ENCODE measurements at places on chromosomes 13 and 19.

GRCh38 chr13:48369988-48370387 is 42.9 kb downstream of the LPAR6 start:
- no peak for DNase-seq

GRCh38 chr13:31629085-31629780 is 110.1 kb upstream of the RXFP2 start:
- DNase-seq: peak; percentile 82

DNA sequence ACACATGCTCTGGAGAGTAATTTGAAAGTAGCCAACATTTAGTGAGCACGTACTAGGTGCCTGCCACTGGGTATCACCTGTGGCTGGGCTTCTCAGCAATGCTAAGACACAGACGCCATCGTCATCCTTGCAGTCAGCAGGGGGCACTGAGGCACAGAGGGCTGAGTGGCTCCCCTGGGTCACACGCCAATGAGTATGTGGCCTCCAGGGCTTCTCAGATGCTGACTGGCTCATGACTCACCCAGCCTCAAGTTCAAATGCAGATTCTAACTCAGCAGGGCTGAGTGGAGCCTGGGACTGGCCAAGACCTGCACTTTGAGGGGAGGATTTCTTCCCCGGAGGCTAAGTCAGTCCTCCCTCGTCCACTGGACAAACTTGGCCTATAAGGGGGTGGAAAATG is 115.1 kb upstream of the CACNA1A start:
- no peak for DNase-seq

DNA sequence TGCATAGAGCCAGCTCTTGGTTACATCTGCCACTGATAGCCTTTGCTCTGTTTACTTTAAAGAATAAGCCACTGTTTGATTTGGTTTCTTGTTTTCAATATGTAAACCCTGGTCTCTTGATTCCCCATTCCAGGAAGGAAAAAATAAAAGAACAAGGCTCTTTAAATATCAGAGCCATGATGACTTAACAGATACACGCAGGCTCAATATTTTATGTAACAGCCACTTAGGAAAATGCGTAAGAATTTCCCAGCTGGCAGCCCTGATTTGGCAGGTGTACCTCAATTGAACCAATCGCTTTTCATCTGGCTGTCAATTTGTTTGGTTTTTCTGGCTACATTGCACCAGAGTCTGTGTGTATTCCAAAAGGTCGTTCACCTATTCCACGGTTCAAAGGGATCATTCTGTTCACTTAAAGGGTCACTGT is 65.6 kb downstream of the IRS2 start:
- DNase-seq: no peak

DNA sequence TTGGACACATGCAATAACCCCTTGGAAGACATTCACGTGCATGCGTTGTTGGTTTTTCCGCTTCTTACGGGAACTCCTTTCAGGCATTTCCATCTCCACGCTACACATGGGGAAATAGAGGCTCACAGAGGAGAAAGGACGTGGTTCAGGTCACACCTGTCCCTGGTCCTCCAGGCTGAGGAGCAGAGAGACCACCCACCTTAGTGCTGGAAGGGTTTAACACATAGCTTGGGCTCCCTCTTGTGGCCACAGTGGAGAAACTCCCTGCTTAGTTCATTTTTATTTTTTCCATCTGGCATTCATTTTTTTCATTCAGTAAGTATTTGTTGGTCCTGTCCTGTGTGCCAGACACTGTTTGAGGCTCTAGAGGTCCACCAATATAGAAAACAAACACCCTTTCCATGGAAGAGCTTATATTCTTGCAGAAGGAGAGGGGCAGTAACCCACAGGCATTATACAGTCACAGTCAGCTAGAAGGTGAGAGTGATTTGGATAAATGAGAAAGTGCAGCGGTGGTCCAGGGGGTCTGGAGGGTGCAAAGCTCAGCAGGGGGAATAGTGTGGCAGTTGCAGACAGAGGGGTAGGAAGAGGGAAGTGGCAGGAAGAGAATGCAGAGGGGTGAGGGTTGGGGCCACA is 24.2 kb upstream of the TTYH1 start:
- DNase-seq: peak; percentile 67

- DNase-seq: no peak
Observed at GRCh38 chr13:93477238-93477637, 250.6 kb downstream of the GPC6 start.

DNA sequence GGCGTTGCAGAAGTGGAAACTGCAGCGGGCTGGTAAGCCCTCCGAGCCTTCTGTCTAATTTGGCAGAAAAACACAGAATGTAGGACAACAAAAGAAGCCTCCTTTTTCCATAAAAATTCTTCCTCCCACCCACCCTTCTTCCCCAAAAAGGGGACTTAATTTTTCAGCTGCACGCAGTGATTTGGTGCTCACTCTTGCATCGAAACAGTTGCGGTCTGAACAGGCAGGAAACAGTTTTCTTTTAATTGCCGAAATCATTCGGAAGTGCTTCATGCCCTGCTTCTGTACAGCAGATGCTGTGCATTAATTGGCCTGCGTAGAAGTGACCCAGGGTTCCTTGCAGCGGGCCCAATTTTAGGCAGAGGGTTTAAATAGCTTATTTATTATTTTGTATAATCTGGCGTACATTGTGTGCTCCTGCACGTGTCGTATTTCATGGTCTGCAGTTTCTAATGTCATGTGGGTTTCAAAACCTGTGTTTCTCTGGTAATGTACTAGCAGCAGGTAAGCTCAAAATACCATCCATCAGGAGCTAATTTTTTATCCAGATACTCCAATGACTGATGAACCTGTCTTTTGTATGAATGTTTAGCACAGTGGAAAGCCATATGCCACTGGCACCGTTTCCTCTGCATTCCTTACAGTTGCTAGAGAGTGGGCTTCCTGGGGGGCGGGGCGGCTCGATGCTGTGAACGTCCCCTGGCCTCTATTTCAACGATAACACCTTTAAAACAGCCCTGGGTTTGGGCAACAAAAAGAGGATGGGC is 66.6 kb downstream of the GGACT start:
- peak; percentile 21 for DNase-seq

- DNase-seq: no peak
Observed at GRCh38 chr13:33078263-33078662, 62.0 kb downstream of the KL start.

DNA sequence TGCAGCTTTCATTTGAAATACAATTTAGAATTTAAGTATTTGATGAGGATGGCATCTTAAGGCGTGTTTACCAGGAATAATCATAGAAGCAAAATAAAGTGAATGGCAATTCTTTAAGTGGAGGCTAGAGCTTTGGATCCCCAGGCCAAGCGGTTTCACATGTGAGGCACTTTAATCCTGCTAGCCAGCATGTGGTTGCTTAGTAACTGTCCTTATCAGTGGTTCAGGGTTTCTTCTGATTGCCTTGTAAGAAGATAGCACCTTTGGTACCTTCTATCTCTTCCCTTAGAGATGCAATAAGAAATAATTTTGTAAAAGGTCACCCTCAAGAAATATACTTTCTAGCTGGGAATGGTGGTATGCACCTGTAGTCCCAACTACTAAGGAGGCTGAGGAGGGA is 38.9 kb upstream of the SERP2 start:
- DNase-seq: no peak

DNA sequence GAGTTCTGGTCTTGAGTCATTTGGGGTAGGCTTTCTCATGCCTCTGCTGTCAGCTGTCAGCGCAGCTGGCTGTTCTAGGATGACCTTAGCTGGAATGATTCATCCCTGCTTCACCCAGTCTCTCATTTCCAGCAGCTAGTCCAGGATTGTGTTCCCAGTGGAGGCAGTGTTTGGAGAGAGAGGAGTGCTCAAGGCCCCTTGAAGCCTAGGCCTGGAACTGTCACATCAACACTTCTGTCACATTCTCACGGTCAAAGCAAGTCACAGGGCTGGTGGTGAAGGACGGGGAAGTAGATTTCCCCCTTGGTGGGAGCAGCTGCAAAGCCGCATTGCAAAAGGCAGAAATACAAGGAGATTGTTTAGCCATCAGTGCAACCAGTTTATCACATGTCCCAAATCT is 15.2 kb downstream of the TPT1 start:
- peak; percentile 67 for DNase-seq

DNA sequence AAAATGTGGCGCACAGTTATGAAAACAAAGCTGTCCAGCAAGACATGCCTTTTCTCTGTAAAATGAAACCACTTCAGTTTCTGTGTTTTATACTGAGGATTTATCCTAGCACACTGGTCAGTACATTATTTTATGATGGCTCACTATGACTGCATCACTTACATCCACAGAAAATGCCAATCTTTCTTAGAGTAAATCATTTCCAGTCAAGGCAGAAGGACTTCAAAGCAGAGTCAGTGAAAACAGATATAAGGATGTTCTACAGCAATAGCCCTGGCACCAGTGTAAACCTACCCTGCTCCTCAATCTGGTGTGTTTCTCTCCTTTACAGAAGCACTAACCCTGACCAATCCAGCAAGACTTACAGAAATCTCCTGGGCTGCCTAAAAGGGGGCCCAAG is 473.5 kb downstream of the GPC6 start:
- no peak for DNase-seq

DNA sequence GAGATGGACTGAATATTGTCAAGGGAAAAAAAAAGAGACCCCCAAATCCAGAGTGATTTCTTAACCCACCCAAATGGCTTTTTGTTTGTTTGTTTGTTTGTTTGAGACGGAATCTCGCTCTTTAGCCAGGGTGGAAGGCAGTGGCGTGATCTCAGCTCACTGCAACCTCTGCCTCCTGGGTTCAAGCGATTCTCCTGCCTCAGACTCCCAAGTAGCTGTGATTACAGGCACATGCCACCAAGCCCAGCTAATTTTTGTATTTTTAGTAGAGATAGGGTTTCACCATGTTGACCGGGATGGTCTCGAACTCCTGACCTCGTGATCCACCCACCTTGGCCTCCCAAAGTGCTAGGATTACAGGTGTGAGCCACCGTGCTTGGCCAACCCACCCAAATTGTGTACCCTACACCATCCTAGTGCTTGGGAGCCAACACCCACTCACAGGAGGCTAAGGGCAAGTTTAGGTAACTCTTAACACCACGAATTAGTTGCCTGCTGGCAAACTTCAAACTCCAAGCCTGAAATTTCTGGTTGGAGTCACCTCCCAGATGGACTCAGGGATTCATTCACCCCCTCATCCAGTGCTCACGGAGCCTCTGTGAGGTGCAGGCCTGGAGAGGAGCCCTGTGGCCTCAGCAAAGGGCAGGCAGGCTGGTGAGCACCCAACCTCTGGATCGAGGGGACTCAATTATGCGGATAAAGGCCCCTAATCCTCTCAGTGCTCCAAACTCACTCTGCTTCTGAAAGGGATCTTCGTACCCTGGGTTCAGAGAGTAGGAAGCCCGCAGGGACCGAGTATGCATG is 37.6 kb downstream of the ACTN4 start:
- no peak for DNase-seq

Data from MV-4-11 (cell line).